ENCODE measurements at places on chromosomes 6 and 20. TPM values are rescaled to one million over a fixed set of nuclear protein-coding genes. Genes with fewer than 3 reads are reported as not detected.
A peak's percentile ranks its signal among the peaks of the same experiment; 100 is the strongest.

DNA sequence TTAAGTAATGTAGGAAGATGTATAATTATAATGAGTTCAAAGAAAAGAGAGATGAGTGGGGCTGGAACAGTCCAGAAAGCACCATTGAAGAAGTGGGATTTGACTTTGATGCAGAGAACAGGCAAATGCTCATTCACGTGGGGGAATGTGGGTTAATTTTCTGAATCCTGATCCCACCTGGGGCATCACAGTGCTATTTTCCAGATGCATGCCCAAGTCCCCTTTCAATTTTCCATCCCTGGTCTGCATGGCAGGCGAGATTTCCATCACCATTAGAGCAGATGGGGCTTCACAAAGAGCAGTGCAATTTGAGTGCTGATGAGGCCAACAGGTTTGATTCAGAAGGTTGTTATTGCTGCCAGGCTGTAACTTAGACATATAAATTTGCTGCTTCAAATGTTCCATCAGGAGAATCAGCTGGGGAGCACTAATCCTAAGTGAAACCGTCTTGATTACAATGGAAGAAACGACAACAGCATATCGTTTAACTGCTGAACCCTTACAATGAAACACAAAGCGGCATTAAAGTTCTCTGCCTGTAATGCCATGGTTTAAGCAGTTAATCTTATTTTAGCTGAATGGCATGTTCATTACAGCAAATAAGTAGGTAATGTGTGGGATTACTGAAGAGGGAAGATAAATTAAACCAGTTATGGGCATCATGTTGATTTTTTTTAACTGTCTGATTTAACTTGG, 45.2 kb downstream of the OSTM1 start:
- no peak for DNase-seq

- no peak for DNase-seq
Measured at GRCh38 chr20:18853946-18854646, 40.5 kb downstream of the SCP2D1 start.

TP53TG5 gene
- total RNA-seq: not detected

DNA sequence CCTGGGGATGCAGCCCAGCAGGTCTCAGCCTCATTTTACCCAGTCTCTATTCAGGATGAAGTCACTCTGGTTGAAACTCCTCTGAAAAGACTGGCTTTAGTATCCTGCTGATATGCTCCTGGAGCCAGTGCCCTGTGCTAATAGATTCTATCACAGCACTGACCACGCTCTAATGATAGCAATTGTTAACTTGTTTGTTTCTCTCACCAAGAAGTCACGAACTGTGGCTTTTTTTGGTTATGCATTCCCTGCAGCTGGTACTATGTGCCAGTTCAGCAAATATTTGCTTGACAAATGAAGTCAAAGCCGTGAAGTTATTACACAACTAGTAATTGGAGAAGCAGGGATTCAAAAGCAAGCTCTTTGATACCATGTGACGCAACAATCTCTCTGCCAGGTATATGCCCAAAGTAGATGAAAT, 754.6 kb downstream of the KIF16B start:
- no peak for DNase-seq

ARMH2 gene
- 5.0 TPM for total RNA-seq

- DNase-seq: no peak
Measured at GRCh38 chr6:8557014-8557748, 121.8 kb upstream of the SLC35B3 start.

BANF2 gene
- not detected for total RNA-seq

PRL gene
- not detected for total RNA-seq

DNA sequence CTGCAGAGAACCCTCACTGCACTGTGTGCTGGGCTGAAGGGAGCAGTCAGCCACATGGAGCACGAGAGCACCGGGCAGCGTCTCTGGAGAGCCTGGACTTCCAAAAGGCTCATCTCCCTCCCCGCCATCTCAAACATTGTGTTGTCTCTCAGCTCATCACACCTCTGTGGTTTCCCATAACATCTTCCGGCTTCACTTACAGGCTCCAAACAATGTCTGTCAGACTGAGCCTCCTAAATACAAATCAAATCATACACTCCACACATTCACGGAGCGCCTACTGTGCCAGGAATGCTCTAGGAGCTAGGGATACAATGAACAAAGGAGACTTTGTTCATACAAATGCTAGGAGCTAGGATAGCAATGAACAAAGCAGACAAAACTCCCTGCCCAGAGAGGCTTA, 398.0 kb downstream of the RNGTT start:
- DNase-seq: no peak

DNA sequence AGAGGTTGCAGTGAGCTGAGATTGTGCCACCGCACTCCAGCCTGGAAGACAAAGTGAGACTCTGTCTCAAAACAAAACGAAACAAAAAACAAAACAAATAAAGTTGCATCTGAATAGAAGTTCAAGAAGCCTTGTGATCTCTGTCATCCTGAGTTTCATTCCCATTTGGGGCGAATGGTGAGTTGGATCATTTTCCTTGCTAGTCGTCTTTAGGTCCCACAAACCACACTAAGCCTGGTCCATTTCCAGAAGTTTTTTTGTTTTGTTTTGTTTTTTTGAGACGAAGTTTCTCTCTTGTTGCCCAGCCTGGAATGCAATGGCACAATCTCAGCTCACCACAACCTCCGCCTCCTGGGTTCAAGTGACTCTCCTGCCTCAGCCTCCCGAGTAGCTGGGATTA, 33.8 kb downstream of the ZNF217 start:
- DNase-seq: no peak

HLA-G gene
- total RNA-seq: 8.8 TPM

DNA sequence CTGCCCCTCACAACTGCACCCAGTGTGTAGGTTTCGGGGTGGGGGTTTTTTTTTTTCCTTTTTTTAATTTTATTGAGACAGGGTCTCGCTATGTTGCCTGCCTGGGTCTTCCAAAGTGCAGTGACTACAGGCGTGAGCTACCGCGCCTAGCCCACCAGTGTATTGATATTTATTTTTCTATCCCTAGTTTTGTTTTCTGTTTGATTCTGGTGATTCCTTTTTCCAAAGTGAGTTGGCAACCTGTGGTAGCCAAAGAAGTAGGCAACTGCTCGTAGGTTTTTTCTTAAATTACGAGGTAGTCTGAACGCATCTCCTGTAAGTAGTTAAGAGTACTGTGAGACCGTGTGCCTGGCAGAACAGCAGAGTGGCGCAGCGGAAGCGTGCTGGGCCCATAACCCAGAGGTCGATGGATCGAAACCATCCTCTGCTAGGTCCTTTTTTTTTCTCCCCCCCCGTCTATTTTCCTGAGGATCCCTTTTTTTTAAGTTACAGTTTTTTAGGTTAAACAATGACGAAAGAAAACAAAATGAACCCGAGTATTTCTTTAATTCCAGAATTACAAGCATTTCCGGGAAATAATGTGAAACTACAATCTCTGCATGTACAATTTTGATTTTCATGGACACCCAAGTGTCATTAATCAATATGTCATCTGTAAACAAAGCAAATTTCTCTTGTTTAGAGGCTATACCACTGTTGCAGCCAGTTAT, 78.7 kb upstream of the BTN3A2 start:
- peak; percentile 93 for DNase-seq

GRCh38 chr6:154474648-154475428, 35.6 kb downstream of the CNKSR3 start:
- no peak for DNase-seq

TFB1M gene
- 58.0 TPM for total RNA-seq

DNA sequence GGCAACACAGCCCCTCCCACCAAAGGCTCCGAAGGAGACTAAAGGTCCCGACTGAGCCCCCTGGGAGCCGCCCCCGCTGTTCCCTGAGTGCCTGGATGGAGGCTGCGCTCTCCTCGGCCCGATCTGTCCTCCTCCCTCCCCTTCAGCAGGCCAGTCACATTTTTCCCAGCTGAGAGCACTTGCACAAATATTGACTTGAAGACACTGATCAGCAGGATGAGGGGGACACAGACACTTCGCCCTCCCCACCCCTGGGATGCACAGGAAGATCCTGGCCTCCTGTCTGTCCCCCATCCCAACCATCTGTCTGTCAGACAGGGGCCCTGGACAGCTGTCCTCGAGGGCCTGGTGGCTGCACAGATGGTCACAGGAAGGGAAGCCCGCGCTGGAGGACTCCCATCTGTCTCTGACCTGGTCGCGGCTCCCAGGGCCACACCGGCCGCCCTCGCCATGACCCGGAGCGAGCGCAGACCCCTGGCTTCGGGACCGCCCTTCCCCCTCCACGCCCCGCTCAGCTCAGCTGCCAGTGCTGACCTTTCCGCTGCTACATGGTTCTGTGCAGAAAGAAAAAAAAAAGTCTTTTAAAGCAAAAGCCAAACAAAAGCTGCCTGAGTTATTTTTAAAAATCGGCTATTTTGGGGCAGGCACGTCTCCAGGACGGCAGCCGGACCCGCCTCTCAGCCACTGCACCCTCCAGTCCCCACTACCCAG, 11.1 kb downstream of the LAMA5 start:
- no peak for DNase-seq

GRCh38 chr20:24871480-24872213, 77.4 kb upstream of the CST7 start:
- DNase-seq: no peak

- peak; percentile 91 for DNase-seq
Measured at GRCh38 chr6:2733324-2733723, 17.4 kb downstream of the MYLK4 start.

DNA sequence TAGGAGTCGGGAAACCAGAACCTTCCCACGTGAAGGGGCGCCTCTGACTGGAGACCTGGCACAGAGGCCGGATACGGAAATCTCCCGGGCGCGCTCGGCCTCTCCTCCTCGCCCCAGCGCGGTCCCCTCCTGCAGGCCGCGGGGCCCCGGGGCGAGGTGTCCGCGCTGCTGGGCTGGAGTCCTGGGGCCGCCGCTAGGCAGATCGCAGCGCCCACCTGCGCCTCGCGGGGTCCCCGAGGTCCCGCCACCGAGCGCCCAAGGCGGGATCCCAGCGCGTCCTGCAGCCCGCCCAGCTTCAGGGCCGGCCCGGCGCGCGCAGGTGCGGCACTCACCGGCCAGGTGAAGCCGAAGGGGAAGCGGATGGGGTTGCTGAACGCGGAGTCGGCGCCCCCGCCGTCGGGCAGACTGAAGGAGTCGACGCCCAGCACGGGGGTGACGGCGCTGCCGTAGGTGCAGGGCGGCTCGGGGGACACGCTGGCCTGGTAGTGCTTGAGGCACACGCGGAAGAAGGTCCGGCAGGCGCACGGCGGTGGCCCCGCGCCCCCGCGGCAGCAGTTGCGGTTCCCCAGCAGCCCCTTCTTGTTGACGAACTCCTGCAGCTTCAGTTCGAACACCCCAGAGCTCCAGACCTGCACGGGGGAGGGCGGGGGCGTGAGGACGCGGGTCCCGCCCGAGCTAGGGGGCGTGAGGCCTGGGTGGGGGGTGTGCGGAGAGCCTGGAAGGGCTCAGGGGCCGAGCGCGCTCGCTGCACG, 1.5 kb downstream of the DLL1 start:
- peak; percentile 60 for DNase-seq

- DNase-seq: no peak
Measured at GRCh38 chr6:157101166-157101565, 222.2 kb downstream of the TMEM242 start.

GRCh38 chr20:14711652-14712051, 374.2 kb upstream of the FLRT3 start:
- DNase-seq: no peak

DNA sequence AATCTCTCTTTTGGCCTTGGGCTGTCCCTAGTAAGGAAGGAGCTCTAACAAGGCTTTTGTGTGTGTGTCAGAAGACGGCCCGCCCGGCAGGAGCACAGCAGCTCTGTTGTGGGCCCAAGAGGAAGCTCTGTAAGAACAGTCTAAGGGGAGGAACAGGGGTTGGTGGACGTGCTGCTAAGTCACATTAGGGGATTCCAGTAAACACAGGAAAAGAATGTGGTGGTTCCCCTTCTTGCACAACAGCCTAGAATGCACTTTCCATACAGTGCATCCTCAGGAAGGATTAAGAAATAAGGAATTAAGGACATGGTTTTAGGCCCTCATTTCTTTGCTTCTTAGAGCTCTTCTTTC, 114.5 kb downstream of the RNF144B start:
- peak; percentile 31 for DNase-seq

- DNase-seq: peak; percentile 19
Measured at GRCh38 chr20:10634211-10634610, 39.6 kb downstream of the JAG1 start.

DNA sequence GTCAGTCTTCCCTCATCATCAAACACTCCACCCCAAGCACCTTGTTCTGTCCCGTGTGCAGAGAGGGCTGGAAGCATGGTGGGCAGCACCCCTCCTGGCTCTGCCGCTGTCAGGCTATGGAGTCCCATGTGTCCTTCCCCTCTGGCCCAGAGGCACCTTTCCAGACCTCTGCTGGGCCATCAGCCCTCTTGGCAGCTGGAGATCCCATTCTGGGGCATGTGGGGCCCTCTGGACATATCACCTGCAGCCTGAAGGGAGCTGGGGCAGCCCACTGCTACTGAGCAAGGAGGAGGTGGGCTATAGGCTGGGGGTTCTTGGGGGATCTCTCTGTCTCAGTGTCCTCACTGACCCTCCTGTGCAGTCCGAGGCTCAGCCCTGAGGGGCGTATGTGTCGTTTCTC, 42.2 kb downstream of the SUN5 start:
- DNase-seq: no peak

DNA sequence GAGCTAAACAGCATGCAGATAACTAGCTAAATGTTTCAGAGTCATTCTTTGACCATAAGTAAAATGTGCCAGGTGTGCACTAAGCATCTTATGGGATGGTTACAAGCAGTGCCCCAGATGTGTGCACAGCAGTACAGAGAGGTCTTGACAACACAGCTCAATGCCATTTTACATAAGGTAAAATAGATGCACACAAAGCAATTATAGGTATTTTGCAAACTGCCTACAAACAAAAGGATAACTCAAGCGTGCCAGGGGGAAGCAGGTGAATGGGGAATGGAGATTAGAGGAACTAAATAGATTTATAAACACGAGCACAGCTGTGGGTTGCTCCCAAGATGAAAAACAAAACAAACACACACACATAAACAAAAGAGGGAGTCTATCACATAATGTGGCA, 64.8 kb downstream of the SLC2A10 start:
- DNase-seq: no peak

ZNF334 gene
- total RNA-seq: 0.07 TPM

- DNase-seq: no peak
Measured at GRCh38 chr6:89977808-89978748, 83.8 kb downstream of the GJA10 start.
